ENCODE measurements at places on chromosomes 13 and 19. TPM values are rescaled to one million over a fixed set of nuclear protein-coding genes. Genes with fewer than 3 reads are reported as not detected.
A peak's percentile ranks its signal among the peaks of the same experiment; 100 is the strongest.

GRCh38 chr13:110726726-110727125 lies 13.2 kb downstream of the ING1 start:
- no peak for DNase-seq

DNA sequence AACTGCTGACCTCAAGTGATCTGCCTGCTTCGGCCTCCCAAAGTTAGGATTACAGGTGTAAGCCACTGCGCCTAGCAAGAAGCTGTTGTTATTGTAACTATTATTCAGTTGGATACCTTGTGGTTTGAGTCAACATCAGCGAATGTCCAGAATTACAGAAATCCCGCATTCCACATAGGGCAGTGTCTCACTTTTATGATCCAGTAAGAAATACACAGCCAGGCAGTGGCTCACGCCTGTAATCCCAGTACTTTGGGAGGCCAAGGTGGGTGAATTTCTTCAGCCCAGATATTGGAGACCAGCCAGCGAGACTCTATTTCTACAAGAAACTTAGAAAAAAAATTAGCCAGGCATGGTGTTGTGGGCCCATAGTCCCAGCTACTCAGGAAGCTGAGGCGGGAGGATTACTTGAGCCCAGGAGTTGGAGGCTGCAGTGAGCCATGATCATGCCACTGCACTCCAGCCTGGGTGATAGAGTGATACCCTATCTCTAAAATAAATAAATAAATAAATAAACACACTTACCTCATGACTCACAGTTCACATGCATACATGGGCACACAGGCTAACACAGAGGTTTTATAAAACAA lies 43.8 kb downstream of the SPTBN4 start:
- no peak for DNase-seq

DNA sequence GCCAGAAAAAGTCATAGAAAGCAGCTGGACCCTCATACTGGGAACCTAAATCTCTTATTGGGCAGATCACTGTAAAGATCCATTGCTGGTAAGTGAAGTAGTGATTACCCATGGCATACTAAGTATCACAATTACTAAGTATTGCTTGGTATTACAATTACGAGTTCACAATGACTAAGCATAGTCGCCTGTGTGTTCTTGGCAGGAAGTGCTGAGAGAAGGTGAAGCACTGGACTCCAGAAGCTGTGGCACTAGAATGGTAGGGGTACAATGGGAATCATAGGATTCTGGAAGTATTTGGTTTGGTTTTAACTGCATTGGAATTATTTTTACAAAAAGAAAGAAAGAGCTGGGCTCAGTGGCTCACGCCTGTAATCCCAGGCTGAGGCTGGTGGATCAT lies 20.3 kb downstream of the LGALS16 start:
- no peak for DNase-seq

DNA sequence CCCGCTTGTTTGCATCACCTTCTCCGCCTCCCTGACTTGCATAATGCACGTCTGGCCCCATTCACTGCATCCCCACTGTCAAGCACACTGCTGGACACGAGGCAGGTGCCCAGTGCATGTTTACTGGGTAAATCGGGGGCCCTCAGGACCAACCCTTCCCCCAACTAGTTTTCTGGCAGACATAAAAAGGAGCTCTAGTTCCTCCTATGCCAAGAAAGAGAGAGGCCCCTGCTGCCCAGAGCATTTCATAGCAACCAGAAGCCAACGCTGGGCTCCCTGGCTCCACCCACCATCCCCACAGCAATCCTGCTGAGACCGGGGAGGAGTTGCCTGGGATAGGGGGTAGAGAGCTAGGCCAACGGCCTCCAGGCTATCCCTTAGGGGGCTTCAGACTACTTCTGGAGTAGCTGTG lies 23.2 kb downstream of the ANKRD27 start:
- DNase-seq, result peak; percentile 94

ELSPBP1 gene
- not detected for total RNA-seq
